ENCODE measurements at places on chromosomes 2 and 18.

GRCh38 chr18:66438711-66439536, 165.0 kb downstream of the CDH19 start:
- DNase-seq: no peak

DNA sequence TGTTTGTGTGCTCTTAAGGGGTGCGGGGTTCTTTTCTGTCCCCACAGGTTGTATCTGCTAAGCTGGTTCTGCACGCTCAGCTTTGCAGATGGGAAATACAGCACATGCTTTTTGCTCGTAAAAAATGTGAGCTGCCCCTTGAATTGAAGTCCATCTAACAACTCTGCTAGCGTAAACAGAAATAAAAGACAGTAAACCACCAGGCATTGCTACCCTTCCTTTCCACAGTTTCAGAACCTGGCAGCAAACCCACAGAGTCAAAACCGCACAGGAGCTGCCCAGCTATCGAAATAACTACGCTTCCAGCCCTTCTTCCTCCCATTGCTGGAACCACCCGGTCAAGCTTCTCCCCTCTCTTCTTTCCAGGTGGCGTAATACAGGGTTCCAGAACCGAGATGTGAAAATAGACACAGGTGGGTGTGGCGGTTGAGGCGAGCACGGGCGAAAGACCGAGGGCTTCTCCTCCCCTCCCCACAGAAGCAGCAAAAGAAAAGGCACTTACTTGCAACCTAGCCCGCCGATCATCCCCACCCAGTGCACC, 479 bp downstream of the SCN9A start:
- DNase-seq: no peak

DNA sequence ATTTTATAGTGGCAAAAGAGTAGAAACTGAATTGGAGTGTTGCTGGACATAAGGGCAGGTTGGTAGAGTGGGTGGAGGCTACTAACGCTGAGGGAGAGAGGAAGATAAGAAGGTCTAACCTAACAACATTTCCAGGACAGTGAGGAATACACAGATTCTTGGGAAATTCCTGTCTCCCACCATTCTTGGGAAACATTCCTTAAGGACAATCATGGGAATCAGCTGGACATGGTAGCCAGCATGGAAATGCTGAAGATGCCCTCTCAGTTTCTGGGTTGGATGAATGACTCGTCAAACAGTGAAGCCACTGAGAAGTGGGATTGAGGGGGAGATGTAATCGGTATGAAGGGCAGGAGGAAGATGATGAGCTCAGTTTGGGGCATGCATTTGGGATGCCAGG, 265.4 kb downstream of the AFF3 start:
- DNase-seq: no peak

GRCh38 chr18:34991152-34991551, 50.1 kb upstream of the MAPRE2 start:
- no peak for DNase-seq

DNA sequence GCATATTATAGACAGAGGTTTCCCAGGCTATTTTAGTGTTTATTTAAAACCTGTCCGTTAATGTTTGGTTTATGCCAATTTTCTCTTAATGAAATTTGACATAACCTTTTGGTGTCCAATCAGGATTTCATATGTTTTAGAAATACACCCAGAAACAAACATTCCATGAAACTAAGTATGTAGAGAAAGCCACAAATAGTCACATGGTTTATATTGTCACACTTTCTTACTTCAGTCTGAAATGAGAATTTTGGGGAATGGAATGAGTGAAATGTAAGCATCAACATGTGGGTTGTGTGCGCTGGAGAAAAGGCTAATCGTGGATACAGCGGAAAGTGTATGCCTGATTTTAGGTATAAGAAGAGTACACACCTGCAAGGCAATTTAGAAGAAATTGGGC, 277.0 kb upstream of the RAB12 start:
- no peak for DNase-seq

All from activated CD4-positive, alpha-beta T cell treated with anti-CD3 and anti-CD28 coated beads for 1 hour (primary cell).